Fibroblast of lung (primary cell): ENCODE measurements at places on chromosomes 2 and 18. TPM values are rescaled to one million over a fixed set of nuclear protein-coding genes. Genes with fewer than 3 reads are reported as not detected.

PREPL gene
- 42.6 and 67.2 TPM in 2 replicates for total RNA-seq

DNA sequence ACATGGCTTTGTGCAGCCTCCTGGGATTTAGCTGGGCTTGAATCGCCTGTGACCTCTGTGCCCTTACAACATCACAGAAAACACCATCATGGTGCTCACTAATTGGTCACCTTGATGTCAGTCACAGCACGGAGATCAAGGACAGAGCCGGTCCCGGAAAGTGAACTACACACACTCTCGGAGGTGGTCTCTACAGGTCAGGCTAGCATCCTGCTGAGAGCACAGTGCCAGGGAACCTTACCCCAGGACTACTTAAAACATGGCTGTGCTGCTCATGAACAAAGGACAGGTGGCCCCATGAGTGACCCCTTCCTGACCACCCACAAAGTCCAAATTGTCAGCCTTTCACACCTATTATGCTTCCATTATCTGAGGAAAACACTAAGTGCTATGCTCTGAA, 1782.1 kb upstream of the CELF4 start:
- DNase-seq, result no peak

GRCh38 chr18:28584731-28585130, 407.8 kb upstream of the CDH2 start:
- no peak for DNase-seq

MTCL1 gene
- 38.0 and 56.0 TPM in 2 replicates for total RNA-seq

DNA sequence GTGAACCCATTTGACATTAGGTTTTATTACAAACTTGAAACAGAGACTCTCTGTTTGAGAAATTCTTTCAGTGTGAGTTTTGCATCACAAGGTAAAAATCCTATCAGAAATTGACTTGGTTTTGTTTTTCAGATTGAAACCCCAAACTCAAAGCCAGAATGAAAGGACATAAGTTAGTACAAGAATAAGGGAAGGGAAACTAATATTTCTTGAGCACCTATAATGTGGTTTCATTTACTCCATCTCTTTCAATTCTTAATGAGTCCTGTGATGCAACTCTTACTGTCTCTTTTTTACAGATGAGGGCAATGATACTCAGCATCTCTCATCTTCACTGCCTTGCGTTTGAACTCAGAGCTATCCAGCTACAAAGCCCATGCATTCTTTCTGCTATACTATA, 210.0 kb upstream of the SIX3 start:
- no peak for DNase-seq

GAL3ST2 gene
- total RNA-seq, result 0.17 TPM in 1 of 2 replicates, not detected in the other

DNA sequence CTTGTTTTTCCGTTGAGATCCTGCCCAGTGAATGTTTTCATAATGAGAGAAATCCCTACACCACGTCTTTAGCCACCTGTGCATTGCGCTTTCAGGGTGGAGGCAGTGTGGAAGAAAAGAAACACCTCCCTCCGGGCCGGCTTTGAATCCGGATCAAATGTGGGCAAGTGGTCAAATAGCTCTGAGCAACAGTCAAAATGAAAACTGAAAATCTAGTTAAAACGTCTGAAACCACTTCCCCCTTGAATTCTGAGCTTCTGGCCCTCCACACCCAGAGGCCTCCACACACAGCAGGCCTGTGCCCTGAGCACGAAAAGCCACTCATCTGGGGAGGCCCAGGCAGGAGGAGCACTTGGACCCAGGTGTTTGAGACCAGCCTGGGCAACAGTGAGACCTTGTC, 263.6 kb upstream of the SALL3 start:
- DNase-seq, result no peak

PTRHD1 gene
- total RNA-seq, result 23.6 and 29.9 TPM in 2 replicates

GRCh38 chr2:110115291-110116032, at the start of gene MALL:
MALL (minus strand) TSS chr2:110115822; CDS start chr2:110115792, 30 bp downstream.
- peak; percentile 58 for DNase-seq

GRCh38 chr18:49647496-49648168, 85.8 kb downstream of the LIPG start:
- peak; percentile 83 for DNase-seq

- DNase-seq, result no peak
These were observed 894 bp downstream of the SMAD7 start for GRCh38 chr18:48949606-48950535.

DNA sequence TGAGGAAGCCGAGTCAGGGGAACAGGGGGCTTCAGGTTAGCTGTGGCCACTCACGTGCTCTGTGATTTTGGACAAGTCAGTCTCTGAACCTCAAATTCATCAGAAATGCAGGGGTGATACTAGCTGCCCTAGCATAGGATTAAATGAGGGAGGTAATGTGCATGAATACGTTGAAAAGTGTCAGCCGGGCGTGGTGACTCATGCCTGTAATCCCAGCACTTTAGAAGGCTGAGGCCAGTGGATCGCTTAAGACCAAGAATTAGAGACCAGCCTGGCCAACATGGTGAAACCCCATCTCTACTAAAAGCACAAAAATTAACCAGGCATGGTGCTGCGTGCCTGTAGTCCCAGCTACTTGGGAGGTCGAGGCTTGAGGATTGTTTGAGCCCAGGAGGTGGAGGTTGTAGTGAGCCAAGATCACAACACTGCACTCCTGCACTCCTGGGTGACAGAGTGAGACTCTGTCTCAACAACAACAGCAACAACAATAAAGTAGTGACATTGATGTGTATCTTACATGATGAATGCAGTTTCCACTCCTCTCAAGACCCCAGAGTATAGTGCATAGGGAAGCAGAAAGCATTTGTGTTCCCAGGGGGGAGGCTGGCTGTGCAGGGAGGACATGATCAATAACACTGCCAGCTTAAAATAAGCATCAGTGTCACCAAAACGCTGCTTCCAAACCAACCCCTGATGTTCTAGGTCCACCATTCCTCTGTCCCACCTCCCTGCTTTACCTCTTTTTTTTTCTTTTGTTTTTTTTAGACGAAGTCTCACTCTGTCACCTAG, 68.8 kb downstream of the HNRNPLL start:
- DNase-seq, result no peak

DES gene
- total RNA-seq, result 34.7 and 69.3 TPM in 2 replicates

GRCh38 chr18:76395609-76396008, 99.4 kb downstream of the ZNF516 start:
- DNase-seq, result no peak

ASB1 gene
- total RNA-seq, result 18.2 and 40.6 TPM in 2 replicates

- DNase-seq, result peak; percentile 93
These were observed 49.3 kb downstream of the NRP2 start for GRCh38 chr2:205731583-205731981.

NCKAP5 gene
- total RNA-seq, result 1.0 and 2.6 TPM in 2 replicates

- DNase-seq, result peak; percentile 62
These were observed 93.0 kb downstream of the ANKRD44 start for GRCh38 chr2:197217541-197217940.

DNA sequence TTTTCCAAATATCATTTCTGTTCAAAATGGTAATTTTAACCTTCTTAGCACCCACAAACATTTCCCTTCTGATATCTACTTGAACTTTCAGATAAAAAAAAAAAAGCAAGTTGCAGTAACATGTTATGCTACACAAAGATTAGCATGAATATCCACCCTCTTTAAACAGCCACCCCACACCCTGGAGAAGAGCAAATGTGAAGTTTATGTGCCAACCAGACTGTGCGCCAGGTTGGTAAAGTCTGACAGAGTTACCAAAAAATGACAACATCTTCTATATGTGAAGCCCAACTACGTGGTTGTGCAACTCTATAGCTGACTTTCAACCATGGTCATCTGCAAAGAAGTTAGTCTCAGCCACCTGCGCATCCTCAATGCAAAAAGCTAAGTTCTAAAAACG, 62.6 kb downstream of the BCL11A start:
- DNase-seq, result no peak

- peak; percentile 69 for DNase-seq
These were observed 9.6 kb downstream of the SERPINB8 start for GRCh38 chr18:63979409-63979920.

DNA sequence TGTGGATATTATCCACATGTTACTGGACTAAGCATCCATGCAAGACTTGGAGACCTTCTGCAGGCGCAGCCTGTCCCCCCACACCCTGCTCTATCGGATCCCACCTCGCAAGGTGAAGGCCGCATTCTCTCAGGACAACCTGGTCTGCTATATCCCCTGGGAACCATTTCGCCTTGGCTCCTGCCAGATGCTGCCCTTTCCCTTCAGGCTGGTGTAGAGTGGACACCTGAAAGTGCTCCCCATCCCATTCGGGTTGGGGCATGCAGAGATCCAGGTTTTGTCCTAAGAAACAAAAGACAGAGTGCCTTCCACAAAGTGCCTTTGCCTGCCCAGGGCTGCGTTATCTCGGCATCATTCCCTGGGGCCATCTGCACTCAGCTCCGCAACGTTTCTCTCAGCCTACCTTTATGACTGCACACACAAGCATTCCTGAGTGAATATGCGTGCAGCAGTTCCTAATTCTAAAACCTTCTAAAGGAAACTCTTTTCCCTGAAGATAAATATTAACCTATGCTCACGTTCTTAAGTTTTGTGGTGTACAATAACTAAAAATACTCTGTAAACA, 20.5 kb downstream of the FHL2 start:
- no peak for DNase-seq

DNA sequence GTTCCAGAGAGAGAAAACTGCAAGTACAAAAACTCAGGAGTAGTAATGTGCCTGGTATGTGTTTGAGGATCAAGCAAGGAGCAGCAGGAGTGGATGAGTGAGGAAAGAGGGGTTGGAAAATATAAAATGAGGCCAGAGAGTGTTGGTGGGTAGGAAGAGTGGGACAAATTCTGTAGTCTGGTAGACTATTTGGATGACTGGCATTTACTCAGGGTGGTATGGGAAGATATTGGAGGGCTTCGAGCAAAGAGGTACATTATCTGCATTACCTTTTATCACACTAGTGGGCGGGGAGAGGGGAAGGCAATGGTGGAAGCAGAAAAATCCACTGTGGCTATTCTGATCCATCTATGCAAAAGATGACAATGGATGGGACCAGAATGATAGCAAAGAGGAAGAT, 381.7 kb upstream of the VWC2L start:
- no peak for DNase-seq

CASP10 gene
- 4.9 and 8.1 TPM in 2 replicates for total RNA-seq

GRCh38 chr2:19369341-19369955, 11.0 kb upstream of the OSR1 start:
- DNase-seq, result peak; percentile 39

GRCh38 chr2:27191070-27191829, 20.6 kb upstream of the ATRAID start:
- DNase-seq, result peak; percentile 81

COBLL1 gene
- 5.1 and 10.1 TPM in 2 replicates for total RNA-seq

TMEM198 gene
- 0.77 and 0.99 TPM in 2 replicates for total RNA-seq

PDE1A gene
- 6.7 and 7.1 TPM in 2 replicates for total RNA-seq

DNA sequence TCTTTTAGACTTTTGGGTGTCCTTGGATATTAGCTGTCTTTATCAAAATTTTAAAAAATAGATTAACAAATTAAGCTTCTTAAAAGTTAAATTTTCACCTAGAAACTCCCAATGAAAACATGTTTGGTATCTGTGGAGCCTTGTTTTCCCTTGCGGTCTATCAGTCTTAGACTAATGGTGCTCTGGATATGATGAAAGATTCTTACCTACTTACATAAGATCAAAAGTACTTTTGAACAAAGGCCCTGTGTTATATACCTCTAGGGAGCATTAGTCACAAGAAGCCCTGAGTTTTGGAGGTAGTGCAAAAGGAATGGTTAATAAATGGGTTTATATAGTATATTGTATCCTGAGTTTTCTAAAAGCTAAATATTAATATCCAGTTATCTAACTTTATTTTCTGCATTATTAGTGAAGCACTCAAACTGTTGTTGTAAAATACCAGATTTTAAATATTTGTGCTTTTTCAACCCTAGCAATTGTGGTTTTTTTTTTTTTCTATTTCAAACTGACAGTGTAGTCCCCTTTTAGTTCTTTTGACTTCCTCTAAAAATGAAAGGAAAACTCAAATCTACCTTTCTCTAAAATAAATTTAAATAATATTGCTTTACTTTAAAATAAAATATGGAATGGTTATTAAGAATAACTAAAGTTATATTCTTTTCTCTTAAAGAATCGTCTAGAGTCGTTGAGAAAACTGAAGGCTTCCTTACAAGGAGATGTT, 18.1 kb downstream of the NDC80 start:
- peak; percentile 22 for DNase-seq

GRCh38 chr2:105909215-105909614, 164.5 kb downstream of the NCK2 start:
- no peak for DNase-seq

- peak; percentile 22 for DNase-seq
These were observed 16.8 kb upstream of the LYPD6 start for GRCh38 chr2:149313512-149313972.

DNA sequence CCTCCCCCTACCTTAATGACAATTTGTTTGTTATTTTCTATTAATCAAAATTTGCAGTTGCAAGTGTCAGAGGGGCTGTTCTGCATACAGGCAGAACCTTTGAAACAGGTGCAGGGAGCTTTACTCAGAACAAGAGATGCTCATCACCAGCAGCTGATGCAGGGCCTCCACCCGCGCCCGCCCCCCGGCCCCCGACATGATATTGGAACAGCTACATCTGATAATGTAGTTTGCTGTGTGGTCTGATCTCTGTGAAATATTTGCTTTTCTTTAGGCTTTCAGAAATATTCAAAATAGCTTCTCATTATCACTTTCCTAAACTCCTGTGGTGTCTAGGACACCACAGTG, 130.0 kb downstream of the PRKCE start:
- no peak for DNase-seq

PLGLB2 gene
- total RNA-seq, result 1.3 and 1.7 TPM in 2 replicates

DNA sequence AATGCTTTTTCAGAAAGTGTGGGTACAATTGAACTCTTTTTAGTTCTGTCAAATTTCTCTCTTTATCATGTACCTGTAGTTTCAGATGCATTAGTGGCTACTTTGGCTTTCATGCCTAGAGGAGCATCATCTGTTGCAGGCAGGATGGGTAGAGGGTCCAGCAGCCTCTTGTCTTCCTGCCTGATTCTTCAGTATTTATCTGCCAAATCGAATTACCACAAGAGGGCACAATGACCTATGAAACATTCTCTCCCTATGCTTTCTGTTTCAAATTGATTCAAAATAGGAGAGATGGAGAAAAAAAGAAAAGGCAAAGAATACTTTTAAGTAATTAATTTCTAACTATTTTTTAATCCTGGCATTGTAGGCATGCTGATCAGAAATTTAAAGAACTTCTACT, 477.2 kb downstream of the TRIB2 start:
- peak; percentile 29 for DNase-seq

IL18R1 gene
- total RNA-seq, result 0.50 and 5.4 TPM in 2 replicates

CDH20 gene
- 0.26 TPM in 1 of 2 replicates, not detected in the other for total RNA-seq

CEP76 gene
- 8.1 and 8.5 TPM in 2 replicates for total RNA-seq
